ENCODE measurements at places on chromosomes 16 and 17.

DNA sequence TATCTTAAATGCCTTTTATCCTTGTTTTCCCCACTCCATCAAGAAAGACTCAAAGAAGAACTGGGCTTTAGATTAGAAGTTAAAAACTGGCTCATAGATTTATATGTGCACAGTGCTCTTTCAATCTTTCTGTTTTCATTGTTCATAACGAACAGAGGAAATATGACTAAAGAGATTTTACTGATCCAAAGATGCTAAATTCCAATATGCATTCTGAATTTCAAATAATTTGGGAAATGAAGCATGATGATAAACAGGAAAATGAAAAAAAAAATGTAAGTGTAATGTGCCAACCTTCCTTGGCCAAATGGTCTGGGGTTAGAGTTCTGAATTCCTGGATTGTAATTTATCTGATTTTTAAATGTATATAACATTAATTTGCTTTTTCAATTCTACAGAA, 25.0 kb upstream of the SMIM36 start:
- no peak for DNase-seq

DNA sequence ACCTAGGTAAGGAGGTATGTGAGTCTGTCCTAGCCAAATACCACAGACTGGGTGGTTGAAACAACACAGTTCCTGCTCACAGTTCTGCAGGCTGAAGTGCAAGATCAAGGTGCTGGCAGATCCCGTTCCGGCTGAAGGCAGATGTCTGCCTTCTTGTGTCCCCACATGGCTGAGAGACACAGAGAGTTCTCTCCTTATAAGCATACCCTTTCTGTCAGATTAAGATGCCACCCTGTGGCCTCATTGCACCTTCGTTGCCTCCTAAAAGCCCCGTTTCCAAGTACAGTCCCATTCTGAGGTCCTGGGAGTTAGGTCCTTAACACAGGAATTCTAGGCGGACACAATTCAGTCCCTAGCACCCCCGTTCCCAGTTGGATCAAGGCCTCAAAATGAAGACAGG, 9.1 kb upstream of the TMEM11 start:
- DNase-seq: no peak

DNA sequence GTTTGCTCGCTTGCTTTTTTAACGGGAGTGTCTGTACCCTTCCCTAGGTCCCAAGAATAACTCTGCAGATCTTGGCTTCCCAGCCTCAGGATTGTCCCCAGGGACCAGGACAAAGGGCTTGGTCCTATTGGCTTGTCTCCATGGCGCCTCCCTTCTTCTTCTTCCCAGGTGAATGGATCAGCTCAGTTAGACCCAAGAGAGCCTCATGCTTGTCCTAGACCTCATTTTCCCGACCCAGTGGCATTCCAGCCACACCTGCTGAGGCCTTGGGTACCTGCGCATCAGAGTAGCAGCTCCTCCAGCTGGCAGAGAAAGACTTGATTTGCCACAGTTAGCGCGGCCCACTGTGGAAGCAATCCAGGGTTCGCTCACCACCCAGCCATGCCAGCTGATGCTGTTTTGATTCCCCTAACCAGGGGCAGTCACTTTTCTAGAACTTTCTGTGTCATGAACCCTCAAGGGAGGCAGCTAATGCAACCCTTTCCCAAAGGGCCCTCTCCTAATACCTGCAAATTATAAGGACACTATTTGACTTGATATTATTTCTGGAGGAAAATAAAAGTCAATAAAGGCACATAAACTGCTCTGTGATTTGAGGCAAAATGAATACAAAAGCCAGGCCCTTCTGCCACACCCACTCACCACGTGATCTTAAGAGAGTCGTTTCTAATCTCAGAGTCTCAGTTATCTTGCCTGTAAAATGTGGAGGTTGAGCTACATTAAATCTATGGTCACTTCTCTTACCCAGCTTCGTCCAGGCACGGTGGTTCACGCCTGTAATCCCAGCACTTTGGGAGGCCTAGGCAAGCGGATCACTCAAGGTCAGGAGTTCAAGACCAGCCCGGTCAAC, 13.9 kb downstream of the GPR142 start:
- DNase-seq: no peak

DNA sequence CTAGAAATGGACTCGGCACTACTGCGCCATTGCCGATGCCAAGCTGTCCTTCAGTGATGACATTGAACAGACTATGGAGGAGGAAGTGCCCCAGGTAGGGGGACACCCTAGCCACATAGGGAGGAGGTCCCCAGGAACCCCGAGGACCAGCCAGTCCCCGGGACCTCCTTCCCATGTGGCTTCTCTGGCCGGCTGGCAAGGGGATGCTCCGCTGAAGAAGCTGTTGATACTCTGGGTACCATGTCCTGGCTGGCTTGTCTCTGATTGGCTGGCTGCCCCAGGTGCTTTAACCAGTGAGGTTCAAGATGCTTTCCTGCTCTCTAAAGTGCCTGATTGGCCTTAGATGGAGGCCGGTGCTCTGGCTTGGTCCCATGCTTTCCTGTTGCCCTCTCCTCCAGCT, 103.6 kb downstream of the SDR42E1 start:
- DNase-seq: no peak

DNA sequence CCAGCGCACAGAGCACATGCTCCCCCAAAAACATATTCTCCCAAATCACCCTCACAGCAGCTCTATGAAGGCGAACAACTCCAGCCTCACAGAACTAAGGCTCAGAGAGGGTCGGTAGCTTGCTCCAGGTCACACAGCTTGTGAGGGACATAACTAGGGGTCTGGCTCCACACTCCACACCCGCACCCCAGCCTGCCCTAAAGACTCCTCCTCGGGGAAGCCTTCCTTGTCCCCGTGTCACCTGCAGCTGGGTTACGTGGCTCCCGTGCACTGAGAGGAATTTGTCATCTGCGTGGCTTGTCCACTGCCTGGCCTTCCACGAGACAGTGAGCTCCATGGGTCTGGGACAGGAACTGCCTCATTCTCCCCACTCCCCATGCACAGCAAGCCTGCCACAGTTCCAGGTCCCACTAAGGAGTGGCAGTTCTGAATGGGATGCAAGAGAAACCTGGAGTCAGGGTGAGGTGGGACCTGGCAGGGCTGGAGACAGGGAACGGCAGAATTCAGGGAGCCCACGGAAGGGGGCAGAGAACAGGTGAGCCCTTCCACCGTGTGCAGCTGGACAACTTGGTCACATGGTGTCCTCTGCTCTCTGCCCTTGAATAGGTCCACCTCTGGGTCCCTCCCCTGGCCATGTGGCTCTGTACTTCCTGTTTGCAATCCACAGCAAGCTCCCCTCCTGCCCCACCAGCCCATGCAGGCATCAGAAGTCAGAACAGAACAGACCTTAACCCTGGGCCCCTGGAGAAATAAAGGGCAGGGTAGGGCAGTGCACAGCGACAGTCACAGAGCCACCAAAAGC, 27.4 kb downstream of the TNFRSF13B start:
- DNase-seq: no peak

All from activated B cell treated with CpG ODN at 0.5 μM for 24 hours (primary cell).